Activated CD4-positive, alpha-beta memory T cell treated with anti-CD3 and anti-CD28 coated beads for 36 hours (primary cell): ENCODE measurements at places on chromosomes 13 and 19.
A peak's percentile ranks its signal among the peaks of the same experiment; 100 is the strongest.

GRCh38 chr13:60427285-60427684 lies 30.3 kb downstream of the TDRD3 start:
- peak; percentile 12 for DNase-seq

DNA sequence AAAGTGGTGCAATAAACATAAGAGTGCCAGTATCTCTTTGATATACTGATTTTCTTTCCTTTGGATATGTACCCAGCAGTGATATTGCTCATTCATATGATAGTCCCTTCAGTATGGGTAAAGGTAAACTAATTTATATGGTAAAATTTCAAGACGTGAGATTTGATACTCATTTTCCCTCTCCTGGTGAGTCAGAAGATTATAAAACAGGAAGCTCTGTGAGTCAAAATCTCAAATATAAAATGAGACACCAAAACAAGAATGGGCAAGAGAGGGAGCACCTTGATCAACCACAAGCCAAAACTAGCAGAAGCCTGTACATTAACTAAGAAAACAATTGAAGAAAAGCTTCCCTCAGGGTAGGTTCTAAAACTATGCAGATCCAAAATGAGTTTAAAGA lies 216.3 kb downstream of the SLITRK6 start:
- DNase-seq, result no peak

DNA sequence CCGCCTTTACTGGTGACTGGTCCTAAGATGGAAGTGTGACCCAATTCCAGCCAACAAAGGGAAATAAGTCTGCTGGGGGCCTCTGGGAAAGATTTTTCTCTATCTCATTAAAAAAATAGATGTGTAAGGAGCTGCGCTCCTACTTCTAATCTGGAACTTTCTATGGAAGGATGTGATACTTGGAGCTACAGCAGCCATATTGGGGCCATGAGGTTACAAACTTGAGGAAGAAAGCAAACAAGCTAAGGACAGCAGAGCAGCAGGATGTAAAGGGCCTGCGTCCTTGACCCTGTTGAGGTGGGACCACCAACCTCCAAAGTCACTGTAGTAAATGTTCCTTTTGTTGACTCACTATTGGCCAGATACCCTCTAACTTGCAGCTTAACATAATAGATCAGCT lies 7.5 kb downstream of the GPR42 start:
- DNase-seq, result no peak

DNA sequence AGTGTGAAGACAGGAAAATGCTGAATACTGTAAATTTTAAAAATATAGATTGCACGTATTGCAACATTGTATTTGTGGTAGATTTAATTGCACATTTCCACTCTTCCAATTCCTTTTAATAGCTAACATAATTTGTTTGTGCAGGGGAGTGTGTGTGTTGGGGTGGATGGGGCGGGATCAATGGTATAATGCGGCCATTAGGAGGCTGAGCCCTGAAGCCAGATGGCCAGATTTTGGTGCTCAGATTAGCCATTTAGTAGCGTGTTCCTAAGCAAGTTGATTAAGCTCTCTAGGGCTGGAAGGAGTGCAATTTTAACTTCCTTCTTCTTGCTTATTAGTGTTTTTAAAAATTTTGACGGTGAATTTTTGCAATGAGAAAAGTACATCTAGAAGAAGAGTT lies 5.8 kb downstream of the OXGR1 start:
- DNase-seq, result no peak

GRCh38 chr19:46503848-46504453 lies 8.3 kb upstream of the PNMA8B start:
- DNase-seq, result no peak

DNA sequence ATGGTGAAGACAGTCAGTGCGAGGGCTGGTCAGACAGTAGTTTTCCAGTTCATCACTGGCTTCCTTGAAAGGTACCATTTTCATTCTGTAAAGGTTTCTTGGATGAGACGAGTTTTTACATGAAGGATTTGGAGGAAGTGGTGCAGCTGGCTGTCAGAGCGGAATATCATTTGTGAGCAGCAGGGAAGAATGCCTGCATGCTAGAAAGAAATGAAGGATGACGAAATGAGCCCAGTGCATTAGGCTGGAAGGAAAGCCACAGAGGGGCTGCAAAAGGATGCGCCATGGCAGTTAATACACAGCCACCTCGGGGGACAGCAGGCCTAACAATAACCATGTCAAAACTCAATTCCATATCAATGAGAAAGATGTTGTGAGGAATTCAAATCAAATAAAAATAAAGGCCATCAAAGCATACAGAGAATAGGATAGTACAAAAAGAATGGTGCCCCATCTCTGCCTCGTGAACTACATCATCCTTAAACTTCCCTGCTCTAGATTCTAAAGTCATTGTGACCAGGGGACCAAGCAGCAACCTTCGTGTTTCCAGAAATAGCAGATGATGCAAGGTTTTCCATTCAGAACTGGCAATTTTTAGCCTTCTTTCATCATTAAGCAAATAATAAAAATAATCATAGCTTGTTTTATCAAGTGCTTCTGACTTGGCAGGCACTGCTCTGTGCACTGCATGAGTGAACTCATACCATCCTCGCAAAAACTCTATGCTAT lies 504.2 kb downstream of the RFC3 start:
- DNase-seq, result no peak

GRCh38 chr13:39379667-39380655 lies 223.0 kb downstream of the LHFPL6 start:
- DNase-seq, result no peak

DNA sequence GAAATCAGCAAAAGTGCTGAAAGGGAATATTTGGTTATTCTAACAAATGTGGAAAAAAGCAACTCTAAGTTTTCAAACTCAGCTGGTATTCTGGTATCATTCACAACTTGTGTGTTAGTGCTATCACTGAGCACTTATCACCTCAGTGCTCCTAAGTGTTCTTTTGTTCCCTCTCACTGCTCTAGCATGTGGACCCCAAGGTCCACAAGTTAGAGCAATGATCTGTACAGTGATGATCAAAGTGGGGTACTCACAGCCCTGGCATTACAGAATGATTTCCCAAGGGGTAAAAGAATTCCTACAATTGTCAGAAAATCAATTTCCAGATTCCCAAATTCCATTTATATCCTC lies 575.0 kb downstream of the DIAPH3 start:
- DNase-seq, result no peak

DNA sequence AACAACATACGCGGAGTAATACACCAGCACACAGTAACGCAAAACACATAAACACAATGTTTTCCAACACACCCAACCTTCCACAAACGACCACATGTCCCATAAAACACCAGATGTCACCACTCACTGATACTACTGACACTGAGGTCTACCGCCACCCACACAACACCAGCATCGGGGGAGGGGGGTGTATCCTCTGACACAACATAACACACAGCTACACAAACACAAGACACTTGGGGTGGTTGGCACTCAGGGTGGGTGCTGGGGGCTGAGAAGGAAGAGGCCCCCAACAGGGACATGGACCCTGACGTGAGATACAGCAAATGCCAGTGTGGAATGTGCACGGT lies 1.5 kb upstream of the KCNN4 start:
- no peak for DNase-seq

GRCh38 chr19:7858109-7858770 lies 15.9 kb downstream of the PRR36 start:
- peak; percentile 30 for DNase-seq

DNA sequence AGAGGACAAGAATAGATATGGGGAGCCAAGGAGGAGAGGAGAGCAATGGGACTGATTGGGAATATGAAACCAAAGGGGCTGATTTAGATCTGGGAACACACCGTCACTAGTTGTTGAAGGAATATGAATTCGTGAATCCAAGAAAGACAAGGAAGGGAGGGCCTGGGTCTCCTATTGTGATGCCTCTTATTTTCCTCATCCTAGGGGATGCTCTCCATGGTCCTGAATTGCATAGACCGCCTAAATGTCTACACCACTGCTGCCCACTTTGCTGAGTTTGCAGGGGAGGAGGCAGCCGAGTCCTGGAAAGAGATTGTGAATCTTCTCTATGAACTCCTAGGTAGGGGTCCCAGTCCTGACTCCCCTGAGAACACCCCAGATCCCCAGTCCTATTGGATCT lies 21.5 kb downstream of the RYR1 start:
- no peak for DNase-seq

DNA sequence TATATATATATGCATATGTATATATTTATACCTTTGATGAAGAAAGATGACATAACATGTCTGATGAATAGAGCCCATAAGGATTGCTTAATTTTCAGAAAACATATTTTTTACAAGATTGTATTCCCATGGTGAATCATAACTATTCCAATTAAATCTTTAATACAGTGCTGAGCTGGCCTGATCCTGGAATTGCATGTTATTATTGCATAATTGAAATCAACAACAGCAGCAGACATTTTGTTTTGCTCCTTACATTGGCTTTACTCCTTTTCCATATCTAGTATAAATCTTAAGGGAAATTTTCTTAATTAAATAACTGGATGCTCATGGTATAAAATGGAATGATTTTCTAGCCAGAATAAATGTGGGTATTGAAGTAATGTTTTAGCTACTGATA lies 22.0 kb downstream of the POSTN start:
- DNase-seq, result no peak

GRCh38 chr13:97809576-97809975 lies 143.9 kb upstream of the IPO5 start:
- no peak for DNase-seq

- DNase-seq, result no peak
Measured at GRCh38 chr19:13884726-13885591, 8.0 kb downstream of the NANOS3 start.

GRCh38 chr13:21980049-21980448 lies 309.2 kb downstream of the FGF9 start:
- no peak for DNase-seq

GRCh38 chr13:54949735-54950134 lies 1921.1 kb downstream of the OLFM4 start:
- DNase-seq, result no peak

DNA sequence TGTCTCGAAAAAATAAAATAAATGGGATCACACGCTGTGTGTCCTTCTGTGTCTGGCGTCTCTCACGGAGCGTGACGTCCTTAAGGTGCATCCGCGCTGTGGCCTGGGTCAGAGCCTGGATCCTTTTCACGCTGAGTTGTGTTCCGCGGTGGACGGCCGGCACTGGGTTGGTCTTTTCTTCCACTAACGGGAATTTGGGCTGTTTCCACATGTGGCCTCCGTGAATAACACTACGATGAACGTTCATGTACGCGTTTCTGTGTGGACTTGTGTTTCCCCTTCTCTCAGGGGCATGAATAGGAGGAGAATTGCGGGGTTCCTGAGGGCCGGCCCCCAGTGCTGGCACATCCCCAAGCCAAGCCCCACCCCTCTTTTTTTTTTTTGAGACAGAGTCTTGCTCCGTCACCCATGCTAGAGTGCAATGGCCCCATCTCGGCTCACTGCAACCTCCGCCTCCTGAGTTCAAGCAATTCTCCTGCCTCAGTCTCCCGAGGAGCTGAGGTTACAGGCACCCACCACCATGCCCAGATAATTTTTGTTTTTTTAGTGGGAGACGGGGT lies 6.2 kb upstream of the PTBP1 start:
- no peak for DNase-seq

- peak; percentile 24 for DNase-seq
Measured at GRCh38 chr19:44955505-44956439, 592 bp downstream of the CLPTM1 start.

DNA sequence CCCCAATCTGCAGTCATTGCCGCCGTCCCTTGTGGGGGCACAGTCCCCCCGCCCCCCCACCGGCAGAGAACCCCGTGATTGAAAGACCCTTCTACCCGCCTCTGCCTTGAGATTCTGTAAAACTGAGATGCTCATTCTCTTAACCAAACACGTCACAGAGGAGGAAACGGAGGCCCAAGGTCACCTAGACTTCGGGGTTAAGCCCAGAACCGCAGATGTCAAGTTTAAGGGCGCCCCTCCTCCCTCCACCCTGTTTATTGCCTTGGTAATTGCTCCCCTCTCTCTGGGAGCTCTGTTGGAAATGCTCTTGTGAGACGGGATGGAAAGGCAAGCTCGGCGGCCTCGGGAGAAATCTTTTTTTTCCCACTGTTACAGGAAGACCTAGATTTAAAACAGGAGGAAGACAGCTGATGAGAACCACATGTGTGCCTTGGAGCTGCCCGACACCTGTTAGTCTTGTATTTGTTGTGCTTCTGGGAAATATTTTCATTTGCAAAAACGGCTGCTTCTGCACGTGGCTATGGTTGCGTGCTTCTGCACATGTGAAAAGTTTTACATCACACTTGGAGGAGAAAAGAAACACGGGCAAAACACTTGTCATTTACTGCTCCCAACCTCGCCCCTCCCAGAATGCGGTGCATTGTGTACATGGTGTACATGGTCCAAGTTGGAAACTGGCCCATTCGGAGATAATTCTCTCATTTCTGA lies 1.1 kb upstream of the MED26 start:
- peak; percentile 31 for DNase-seq

DNA sequence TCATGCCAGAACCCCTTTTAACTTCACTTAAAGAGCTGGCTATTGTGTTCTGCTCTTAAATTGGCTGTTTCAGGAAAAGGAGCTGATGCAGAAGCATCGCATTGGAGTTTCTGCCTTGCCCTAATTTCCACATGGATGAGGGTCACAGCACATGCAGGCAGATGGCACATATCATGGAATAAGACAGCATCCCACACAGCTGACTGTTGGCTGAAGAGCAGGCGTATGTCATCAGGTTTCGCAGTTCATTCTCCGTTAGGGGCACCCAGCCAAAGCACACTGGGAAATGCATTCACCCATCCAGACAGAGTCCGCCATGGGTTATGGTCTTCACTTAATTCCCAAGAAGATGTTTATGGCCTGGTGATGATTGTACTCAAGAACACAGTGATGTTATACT lies 572.5 kb downstream of the LIG4 start:
- no peak for DNase-seq

DNA sequence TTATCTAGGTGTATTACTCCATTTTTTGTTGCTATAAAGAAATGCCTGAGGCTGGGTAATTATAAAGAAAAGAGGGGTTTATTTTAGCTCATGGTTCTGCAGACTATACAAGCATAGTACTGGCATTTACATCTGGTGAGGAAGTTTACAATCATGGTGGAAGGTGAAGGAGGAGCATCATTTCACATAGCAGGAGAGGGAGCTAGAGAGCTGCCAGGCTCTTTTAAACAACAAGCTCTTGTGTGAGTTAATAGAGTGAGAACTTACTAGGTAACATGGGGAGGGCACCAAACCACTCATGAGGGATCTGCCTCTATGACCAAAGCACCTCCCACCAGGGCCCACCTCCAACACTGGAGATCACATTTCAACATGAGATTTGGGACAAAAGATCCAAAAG lies 221.7 kb upstream of the GPC6 start:
- DNase-seq, result no peak

DNA sequence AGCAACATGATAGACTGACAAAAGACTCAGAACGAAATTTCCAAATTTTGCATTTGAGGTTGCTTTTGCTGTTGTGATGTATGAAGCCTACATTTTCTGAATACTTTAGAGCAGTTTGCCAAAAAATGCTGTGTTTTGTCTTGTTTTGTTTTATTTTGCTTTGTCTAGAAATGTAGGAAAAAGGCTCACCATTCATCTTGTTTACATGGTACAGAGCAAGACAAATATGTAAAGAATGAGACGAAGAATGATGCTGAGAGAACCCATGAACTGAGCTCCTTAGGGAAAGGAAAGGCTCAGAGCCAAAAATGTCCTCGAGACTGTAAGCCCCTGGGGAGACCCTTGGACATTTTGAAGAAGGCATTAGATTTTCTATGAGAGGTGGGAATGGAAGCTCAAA lies 6.8 kb upstream of the SPART start:
- no peak for DNase-seq
